ENCODE measurements at places on chromosomes 7 and 10.

DNA sequence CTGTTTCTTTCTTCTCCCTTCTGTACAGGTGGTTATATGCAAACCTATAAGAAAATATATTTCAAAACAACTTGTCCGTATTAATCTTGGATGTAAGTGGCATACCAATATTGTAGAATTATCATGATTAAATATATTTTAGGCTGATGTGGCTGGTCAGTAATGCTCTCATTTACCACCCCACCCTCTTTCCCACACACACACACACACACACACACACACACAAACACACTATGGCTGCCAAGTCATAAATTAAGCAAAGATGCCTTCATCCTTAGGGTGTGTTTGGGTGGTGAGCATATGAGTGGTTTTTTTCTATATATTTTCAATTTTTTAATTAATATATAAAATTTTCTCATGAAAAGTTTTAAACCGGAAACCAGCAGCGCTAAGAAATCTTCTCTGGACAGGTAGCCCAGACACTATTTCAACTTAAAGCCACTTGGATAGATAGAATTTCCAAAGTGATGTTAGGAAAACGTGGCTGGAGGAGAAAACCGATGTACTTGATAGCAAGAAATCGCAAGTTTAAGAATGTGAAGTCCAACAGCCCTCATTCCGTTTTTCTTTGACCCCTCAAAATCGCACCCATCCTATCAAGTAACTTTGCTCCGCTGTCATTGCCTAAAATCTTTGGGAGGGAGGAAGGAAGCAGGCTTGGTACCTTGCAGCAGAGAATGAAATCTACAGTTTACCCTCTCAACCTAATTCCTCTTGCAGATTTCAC, 171.7 kb downstream of the FAM107B start:
- DNase-seq = no peak

- no peak for DNase-seq
These were observed 663.6 kb downstream of the GRM8 start for GRCh38 chr7:126589068-126589684.

GRCh38 chr7:106813705-106814305, 51.3 kb upstream of the PIK3CG start:
- no peak for DNase-seq

GRCh38 chr10:6607778-6608177, 27.7 kb upstream of the PRKCQ start:
- DNase-seq = no peak

- DNase-seq = no peak
These were observed 604 bp upstream of the CYP3A43 start for GRCh38 chr7:99827040-99827778.

- peak; percentile 72 for DNase-seq
These were observed 61.6 kb upstream of the BTRC start for GRCh38 chr10:101292194-101293006.

DNA sequence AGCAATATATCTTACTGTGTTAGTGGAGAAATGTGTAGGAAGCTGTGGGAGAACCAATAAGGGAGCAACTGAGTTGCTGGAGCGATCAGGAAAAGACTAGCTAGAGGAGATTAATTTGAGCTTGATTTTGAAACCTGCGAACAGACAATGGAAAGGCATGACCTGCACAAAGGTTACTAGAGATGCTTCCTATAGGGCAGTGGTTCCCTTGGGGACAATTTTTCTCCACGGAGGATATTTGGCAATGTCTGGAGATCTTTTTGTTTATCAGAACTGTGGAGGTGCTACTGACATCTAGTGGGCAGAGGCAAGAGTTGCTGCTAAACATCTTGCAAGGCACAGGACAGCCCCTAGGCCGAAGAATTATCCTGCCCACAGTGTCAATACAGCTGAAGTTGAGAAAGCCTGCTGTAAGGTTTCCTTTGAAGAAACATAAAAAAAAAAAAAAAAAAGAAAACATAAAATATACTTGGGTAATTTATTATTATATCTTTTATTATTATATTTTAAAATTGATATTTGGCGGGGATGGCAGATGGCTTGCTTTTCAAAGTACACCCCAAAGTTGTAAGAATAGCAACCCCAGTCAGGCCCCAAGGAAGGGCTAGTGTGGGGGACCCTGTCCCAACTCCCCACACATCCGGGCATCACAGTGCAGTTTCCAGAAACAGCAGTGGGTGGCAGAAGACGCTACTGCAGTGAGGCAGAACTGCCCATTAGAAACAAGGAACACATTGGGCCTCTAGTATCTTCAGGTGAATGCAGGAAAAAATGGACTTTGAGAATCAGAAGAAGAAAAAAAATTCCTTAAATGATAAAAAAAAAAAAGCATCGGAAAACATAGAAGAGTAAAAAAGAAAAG, 481.6 kb downstream of the SH2D4B start:
- peak; percentile 35 for DNase-seq

DNA sequence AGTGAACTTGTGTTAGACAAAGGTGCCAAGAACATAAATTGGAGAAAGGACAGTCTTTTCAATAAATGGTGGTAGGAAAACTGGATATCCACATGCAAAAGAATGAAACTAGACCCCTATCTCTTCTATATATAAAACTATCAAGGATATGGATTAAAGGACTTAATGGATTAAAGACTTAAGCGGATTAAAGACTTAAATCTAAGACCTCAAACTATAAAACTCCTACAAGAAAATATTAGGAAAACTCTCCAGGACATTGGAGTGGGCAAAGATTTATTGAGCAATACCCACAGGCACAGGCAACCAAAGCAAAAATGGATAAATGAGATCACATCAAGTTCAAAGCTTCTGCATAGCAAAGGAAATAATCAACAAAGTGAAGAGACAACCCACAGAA, 242.9 kb upstream of the MEOX2 start:
- DNase-seq = no peak

GRCh38 chr7:82506702-82507101, 63.1 kb upstream of the CACNA2D1 start:
- no peak for DNase-seq

GRCh38 chr7:70919481-70920073, 212.4 kb upstream of the GALNT17 start:
- no peak for DNase-seq

- DNase-seq = no peak
These were observed 147.3 kb downstream of the NRCAM start for GRCh38 chr7:108308903-108309302.

GRCh38 chr7:138032770-138033169, 30.9 kb upstream of the CREB3L2 start:
- DNase-seq = no peak

GRCh38 chr7:103003004-103003403, 71.6 kb downstream of the FBXL13 start:
- no peak for DNase-seq

GRCh38 chr7:130141161-130141883, 63.9 kb downstream of the TMEM209 start:
- DNase-seq = peak; percentile 92

DNA sequence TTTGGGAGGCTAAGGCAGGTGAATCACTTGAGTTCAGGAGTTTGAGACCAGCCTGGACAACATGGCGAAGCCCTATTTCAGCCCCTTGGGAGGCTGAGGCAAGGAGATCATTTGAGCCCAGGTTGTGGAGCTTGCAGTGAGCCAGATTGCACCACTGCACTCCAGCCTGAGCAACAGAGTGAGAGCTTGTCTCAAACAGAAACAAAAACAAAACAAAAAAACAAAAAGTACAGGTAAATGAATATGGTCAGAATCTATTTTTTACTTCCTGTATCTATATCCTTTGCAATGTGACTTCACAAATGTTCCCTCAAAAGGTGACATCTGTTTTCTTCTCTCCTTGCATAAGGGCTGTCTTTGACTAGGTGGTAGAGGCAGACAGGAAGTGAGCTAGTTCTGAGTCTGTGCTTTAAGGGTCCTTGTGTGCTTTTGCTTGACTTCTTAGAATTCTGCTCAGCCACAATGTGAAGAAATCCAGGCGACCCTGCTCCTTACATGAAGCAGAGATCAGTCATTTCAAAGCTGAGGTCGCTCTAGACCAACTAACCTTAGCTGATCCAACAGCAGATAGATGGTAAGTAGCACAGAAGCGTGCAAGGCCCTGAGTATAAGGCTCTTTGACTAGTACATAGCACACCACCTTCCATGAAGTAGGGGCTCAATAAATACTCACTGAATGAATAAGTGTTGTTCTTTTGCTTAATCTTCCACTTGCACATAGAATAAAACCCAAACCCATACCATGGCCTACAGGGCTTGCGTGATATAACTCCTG, 423.2 kb upstream of the PCDH15 start:
- DNase-seq = no peak

DNA sequence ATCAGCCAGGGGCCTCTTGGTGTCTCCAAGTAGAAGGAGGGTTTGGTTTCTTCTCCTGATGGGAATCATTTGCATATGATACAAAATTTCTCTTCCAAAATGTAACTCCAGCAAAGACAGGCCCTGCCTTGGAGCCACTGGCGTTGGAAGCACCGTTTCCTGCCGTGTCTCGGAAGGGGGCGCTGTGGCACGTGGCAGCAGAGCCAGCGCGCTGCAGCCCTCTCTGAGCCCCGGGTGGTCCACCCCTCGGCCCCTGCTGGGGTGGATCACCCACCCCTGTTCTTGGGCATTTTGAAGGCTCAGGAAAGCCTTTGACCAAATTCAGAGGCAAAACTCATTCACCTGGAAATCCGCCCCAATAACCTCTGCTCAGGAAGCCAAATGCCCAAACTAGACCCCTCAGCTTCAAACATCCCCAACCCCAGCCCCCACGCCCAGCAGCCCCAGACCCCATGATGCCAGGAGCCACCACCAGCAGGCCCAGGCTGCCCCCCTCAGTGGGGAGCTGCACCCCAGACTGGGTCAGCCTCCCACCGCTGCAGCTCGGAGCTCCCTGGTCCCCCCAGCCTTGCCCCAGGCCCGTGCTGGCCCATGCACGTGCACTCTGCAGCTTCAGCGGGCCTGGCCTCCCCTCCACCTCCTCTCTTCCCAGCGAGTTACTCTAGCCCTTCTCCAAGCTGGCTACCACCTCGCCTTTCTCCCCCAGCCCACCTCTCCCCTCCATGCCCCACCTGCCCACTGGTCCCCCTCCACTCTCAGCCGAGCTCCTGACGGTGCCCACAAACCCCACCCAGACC, 29.5 kb upstream of the ELFN1 start:
- no peak for DNase-seq

DNA sequence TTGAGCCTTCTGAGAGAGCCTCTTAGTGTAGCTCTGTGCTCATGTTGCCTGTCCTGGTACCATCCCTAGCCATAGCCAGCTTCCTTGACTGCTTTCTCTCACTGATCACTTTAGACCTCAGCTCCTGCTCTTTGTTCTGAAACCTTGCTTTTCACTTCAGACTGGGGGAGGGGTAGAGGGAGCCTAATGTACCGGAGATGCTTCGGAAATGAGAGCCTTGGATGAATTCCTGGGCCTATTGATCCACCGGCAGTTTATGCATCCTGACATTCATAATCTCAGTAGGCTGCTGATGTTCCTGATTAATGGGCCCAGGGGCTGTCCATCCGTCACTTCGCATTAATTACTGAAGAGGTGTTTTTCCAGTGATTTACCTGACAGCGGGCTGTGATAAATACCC, 38.8 kb downstream of the R3HCC1L start:
- DNase-seq = no peak

DNA sequence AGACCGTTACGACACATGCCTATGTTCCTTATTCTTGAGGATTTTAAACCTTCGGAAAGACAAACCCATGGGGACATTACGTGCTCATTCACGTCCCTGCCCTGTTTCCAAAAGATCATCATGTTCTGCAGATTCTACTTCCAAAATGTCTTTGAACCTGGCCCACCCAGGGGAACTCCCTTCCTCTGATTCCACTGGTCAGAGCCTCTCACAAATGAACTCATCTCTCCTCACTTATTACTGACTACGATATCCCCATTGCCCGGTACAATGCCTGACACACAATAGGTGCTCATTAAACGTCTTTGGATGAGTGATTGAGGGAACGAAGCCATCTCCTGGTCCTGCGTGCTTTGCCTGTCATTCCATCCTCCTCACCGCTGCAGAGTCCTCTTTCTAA, 168.3 kb upstream of the RNF32 start:
- DNase-seq = no peak

- DNase-seq = no peak
These were observed 42.0 kb downstream of the SP4 start for GRCh38 chr7:21469894-21470293.

DNA sequence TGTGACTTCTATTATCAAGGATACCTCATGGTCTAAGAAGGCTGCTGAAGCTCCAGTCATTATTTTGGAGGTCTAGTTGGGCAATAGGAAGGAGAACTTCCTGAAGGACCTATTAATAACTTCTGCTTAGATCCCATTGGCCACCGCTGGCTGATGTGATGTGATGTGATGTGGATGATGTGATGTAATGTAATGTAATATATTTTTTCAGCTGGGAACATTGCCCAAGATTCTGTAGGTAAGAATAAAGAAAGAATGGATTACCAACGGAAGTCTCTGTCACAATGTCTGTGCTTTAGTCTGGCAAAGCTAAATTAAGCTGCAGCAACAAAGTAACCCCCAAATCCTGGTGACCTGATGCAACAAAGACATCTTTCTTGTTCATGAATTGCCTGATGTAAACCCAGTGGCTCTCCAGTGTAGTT, 233.7 kb downstream of the PTEN start:
- no peak for DNase-seq

DNA sequence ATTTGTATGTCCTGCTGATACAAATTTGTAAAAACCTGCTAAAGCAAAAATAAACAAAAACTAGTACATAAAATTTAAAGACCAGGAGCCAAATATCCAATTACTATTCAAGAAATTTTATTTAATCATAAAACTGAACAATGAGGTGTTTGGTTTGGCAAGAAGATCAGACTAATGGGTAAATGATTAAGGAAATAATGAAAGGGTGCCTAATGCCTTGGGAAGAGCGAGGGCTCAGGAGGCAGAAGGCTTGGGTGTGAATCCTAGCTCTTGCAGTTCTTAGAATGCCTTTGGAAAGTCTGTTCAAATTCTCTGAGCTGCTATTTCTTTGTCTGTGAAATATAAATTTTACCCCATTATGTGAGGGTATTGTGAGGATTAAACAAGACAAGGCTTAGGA, 32.4 kb downstream of the NAPEPLD start:
- no peak for DNase-seq

DNA sequence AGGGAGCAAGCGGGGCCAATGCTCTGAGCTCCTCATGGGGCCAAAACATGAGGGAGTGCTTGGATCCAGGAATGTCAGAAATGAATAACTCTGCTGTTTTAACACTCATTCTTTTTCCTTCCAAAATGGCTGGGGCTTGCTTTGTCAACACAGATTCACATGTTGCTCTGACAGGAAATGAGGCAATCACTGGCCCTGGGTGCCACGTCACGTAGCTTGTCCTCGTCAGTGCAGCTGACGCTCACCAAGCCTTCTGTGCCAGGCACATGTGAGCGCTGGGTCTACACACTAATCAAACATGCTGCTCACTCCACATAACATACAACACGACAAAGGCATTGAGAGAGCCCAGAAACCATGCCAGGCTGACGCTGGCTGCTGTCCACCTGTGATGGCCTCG, 198.9 kb downstream of the WDR37 start:
- no peak for DNase-seq

GRCh38 chr10:95982200-95982599, 61.2 kb upstream of the CCNJ start:
- DNase-seq = no peak

- no peak for DNase-seq
These were observed 23.4 kb downstream of the CHRM2 start for GRCh38 chr7:136891850-136892249.

GRCh38 chr7:108211382-108212201, 81.4 kb upstream of the LAMB4 start:
- DNase-seq = no peak

- no peak for DNase-seq
These were observed 185.3 kb upstream of the PCLO start for GRCh38 chr7:83347945-83348444.

- no peak for DNase-seq
These were observed 227.1 kb downstream of the AGMO start for GRCh38 chr7:15334536-15335263.

All from right kidney (tissue), 9 donors.